ENCODE measurements at places on chromosomes 7 and 10.
A peak's percentile ranks its signal among the peaks of the same experiment; 100 is the strongest.

DNA sequence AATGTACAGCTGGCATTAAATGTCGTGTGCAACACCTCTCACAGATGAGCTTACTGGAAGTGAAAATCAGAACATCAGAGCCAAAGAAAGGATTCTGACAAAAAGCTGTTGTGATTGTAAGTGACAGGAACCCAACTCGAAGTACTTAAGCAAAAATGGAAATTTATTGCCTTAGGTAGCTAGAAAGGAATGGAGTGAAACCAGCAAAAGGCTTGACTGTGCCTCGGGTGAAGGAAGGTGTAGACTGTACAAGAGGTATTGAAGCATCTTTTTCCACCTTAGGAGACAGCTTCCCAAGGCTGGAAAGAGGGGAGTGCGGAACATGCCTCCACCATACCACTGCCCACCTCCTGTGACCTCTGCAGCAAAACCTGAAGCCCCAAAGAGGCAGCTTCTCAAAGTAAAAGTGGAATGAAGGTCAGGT lies 27.3 kb upstream of the ITGB1 start:
- no peak for DNase-seq

GRCh38 chr7:84354866-84355265 lies 160.3 kb upstream of the SEMA3A start:
- DNase-seq: no peak

GRCh38 chr10:96338279-96338925 lies 20.4 kb downstream of the OPALIN start:
- DNase-seq: no peak

DNA sequence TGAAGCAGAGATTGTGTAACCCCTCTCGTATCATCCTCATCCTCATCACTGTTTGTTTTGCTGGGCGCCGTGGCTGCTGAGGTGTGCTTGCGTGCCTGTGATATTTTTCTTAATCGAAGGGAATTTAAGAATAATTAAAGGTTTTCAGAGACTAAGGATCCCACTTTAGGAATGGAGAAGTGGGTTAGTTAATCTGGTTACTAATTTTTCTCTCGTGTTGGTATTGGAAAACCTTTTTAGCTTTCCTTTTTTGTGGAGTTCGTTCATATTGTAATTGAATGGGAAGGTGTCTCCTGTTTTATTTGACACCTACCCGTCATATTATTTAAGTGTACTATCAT lies 1.3 kb downstream of the UBN2 start:
- DNase-seq: no peak

DNA sequence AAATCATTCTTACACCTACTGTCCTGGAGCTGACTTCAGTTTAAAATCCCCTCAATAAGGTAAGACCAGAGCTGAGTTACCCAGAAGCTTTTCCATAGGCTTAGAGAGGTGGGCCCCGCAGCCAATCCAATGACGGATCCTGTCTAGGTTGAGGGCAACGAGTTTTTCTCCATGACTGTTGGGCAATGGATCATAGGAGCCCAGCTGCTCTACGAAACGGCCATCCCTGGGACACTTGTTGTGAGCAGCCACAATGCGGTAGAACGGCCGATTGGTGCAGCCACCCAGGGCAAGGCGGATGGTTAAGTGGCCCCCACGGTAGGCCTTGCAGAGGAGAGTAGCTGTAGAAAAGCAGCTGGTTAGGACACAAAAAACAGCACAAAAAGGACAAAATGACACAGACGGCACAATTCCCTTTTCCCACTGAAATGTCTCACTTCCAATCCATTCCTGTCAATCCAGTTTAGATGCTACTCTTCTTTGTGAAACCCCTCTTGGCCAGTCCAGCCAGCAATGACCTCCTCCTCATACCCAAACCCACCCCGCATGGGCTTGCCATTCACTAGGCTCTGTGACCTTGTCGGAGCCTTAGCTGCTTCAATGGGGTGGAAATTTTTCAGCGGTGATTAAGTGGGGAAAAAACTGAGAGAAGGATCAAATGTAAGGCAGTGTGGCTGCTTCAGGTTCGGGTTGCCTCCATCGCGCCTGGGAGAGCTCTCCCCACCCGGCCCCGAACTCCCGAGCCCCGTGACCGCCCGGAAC lies 580 bp downstream of the MRPS16 start:
- no peak for DNase-seq

- no peak for DNase-seq
These were observed 14.2 kb downstream of the MTURN start for GRCh38 chr7:30148951-30149459.

GRCh38 chr10:56116684-56117083 lies 244.4 kb downstream of the ZWINT start:
- no peak for DNase-seq

- DNase-seq: no peak
These were observed 2.7 kb upstream of the ARHGAP22 start for GRCh38 chr10:48607356-48608278.

- no peak for DNase-seq
These were observed 31.2 kb downstream of the CFAP69 start for GRCh38 chr7:90276033-90276728.

GRCh38 chr10:78805176-78805575 lies 263.6 kb upstream of the ZMIZ1 start:
- peak; percentile 93 for DNase-seq

- DNase-seq: no peak
These were observed 130.1 kb downstream of the CREB5 start for GRCh38 chr7:28542410-28542809.

GRCh38 chr7:28062197-28062991 lies 118.2 kb downstream of the JAZF1 start:
- DNase-seq: no peak

GRCh38 chr10:84200537-84201243 lies 6.4 kb downstream of the CDHR1 start:
- DNase-seq: no peak

DNA sequence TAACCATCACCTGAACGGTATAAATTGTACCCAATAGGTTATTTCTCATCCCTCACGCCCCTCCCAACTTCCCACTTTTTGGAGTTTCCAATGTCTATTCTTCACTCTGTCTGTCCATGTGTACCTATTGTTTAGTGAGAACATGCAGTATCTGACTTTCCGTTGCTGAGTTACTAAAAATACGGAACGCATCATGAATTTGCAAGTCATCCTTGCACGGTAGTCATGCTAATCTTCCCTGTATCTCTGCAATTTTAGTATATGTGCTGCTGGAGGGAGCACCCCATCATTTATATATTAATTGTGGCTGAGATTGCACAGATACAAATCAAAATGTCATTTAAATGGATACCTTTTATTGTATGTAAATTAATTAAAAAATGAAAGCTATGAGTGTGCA lies 75.7 kb upstream of the SFMBT2 start:
- DNase-seq: no peak

DNA sequence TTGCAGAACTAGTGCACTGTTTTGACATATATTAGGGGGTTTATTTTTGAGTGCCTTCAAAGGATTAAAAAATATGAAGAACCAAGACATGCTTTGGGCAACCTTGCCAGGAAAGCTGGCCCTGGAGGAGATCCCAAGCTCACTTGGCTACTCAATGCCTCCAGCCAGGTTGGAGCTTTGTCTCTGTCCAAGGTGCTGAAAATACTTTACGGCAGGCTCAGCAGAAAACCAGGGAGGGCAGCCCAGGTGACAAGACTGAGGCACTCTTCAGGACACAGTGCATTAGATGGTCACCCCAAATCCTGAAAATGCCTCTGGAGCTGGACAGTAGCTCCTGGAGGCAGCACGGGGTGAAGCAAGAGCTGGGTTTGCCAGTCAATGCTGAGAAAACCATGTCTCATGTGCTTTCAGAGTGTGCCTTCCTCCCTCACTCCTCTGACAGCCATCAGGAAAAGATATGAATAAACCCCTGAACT lies 5.8 kb upstream of the KCNH2 start:
- DNase-seq: no peak

- no peak for DNase-seq
These were observed 12.3 kb upstream of the SNX10 start for GRCh38 chr7:26279405-26279804.

GRCh38 chr7:11373546-11374142 lies 400.0 kb downstream of the PHF14 start:
- DNase-seq: no peak

GRCh38 chr7:1931256-1931950 lies 261.3 kb downstream of the ELFN1 start:
- no peak for DNase-seq

DNA sequence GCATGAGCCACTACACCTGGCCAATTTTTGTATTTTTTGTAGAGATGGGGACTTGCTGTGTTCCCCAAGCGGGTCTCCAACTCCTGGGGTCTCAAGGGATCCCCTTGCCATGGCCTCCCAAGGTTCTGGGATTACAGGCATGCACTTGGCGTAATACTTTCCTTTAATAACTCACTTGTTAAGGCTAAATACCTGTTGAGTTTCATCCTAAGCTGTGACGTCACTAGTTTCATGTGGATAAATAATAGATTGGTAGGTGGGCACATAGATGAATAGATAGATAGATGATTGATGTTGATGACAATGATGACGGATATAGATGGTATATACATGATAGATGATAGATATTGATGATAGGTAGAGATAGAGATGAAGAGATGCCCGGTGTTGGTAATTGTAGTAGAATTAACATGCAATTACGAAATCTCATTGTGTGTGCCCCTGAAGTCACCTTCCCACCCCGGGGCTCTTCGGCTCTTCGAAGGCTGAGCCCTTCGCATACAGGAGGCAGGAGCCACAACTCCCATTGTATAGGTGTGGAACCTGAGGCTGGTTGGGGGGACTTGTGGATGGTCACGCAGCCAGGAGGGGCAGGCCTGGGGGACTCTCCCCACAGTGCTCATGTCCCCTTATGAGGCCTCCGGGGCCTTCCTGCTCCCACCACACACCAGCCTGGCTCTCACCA lies 2.6 kb downstream of the GRIFIN start:
- no peak for DNase-seq

GRCh38 chr7:2043316-2044039 lies 189.3 kb downstream of the MAD1L1 start:
- DNase-seq: no peak

DNA sequence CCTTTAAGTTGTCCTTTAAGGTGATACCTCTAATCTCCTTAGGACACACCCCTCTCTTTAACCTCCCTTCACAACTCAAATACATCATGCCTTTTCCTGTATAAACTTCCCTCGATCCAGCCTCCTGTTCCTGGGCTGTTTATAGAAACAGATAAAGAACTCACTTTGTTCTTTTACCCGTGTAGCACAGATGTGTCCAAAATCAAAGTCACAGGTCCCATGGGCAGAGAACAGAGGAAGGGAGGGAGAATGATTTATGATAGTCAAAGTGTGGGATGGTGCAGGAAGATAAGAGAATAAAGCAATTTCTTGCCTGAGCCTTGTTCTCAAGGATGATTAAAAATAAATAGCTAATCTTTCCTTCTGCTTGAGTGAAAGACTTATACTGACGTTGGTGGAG lies 50.3 kb upstream of the CABCOCO1 start:
- no peak for DNase-seq

DNA sequence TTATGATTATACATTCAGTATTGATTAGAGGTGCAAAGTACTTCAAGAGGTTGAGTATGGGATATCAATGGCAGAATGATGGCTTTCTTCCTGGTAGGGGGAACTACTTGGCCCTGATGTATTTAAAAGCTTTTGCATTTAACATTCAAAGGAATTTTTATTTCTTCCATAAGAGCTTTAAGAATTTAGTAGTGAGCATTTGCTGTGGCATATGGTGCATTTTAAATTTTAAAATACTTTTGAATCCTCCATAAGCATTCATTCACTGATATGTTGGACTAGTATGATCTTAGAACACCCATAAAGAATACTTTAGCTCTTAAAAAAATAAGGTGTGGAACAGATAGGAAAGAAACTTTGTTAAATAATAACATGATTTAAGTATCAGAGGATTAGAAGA lies 191.9 kb upstream of the PPP1R3A start:
- no peak for DNase-seq

DNA sequence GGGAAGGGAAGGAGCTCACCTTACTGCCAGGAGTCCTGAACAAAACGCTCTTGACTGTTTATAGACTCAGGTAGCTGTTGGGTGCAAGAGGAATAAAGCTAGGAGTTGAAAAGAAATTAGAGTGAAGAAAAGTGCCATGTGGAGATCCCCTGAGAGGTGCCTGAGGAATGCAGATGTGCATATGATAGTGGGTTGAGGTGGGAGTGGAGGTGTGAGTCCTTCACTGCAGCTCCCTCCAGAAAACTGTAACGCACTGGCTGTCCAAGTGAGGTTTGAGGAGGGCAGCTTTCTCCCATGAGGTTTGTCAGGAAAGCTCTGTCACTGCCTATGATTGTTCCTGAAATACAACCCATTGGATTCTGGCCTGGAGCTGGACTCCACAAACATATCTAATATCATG lies 904.8 kb upstream of the POT1 start:
- no peak for DNase-seq

DNA sequence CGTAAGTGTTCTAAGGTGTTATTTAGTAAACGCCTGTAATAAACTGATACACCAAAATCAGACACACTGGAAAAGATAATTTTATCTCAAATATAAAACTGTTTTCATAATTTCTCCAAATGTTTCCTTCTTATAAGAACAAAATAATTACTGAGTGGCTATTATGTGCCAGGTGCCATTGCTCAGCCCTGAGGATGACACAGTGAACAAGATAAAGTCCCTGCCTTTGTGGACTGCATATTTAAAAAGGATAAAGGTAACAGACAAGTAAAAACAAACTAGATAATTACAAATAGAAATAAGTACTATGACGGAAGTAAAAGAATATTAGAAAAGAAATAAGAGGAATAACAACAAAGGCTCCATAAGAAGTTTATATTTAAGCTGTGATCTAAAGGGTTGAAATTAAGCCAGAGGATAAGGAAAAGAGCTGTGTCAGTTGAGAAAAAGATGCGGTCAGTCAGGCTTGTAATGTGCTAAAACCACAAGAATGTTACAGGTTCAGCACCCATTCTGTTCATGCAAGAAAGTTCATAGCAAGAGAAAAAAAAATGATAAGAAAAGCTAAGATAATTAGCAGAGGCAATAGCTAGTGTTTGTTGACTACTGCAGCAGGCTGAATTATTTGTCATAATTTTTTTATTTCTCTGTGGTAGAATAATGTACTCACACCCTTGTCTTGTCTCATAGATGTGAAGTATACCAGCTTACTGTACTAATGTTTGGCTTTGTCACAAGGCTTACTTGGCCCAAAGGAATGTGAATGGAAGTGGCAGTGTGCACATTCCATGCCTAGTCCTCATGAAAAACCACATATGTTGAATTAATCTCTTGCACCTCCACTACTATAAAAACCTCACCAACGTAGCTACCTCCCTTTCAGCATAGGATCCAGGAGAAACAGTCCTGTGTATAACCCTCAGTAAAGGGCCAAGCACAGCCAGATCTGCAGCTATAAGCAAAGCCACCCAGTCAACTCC lies 75.1 kb downstream of the CRPPA start:
- DNase-seq: no peak

GRCh38 chr10:8584666-8585065 lies 530.2 kb downstream of the GATA3 start:
- no peak for DNase-seq

GRCh38 chr7:36109013-36109627 lies 43.9 kb upstream of the EEPD1 start:
- no peak for DNase-seq
